ENCODE measurements at places on chromosomes 1 and 21.

GRCh38 chr1:51731998-51732397 lies 115.1 kb downstream of the OSBPL9 start:
- DNase-seq = no peak

- DNase-seq = no peak
These were observed 111.9 kb downstream of the DENND1B start for GRCh38 chr1:197663162-197663953.

DNA sequence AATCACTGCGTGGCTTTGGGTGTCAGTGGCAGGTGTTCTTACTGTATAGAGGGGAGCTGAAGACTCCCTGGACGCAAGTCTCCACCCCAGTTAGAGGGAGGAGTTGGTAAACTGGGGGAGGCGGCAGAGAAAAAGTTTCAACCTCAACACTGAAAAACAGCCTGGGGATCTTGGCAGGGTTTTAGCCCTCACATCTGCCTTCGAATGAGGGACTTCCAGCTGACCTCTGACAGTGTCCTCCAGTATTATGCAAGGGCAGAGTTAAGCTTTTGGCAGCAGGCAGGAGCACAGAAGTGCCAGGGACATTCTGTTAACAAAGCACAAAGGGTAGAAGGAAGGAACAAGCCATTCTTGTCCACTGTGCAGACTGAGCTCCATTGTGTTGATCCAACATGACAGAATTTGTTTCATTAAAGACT lies 41.2 kb upstream of the RAB4A start:
- DNase-seq = no peak

DNA sequence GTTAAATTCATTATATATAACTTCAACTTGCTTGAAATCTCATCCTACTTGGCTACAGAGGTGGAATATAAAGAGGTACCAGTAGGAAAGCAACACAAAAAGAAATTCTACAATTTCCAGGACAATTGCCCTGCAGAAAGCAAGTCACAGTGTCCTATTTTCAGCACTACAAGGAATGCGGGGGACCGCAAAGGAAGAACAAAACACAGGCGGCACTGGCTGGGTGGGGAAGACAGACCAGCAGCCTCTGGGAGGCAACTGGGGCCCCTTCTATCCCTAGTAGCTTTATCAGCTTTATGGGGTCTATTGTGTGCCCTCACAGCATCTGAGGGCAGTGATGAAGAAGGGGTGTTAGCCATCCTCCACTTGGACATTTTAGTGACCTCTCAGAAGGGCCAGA lies 30.5 kb downstream of the SLC9A1 start:
- no peak for DNase-seq

- DNase-seq = no peak
These were observed 386.4 kb upstream of the VAMP3 start for GRCh38 chr1:7384679-7385078.

DNA sequence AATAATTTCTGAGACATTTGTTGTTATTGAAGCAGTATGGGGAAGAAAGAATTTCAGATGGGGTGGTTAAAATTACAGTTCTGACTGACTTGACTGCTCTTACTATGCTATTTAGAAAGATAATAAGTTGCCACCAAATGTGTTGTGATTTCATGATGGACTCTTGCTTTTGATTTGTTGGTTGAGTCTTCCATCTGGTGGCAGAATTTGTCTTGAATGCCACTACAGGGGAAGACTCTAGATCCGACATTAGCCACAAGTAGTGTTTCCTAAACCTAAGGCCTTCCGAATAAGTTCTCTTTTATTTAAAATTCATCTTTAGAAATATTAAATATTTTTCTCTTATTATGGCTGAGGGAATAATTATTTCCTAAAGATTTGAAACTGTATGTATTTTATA lies 190.9 kb upstream of the ADGRL4 start:
- no peak for DNase-seq

All from stimulated activated CD4-positive, alpha-beta T cell treated with anti-CD3 and anti-CD28 coated beads, Interleukin-2, amount 100 ng/mL, for 24 hours (primary cell).